ENCODE measurements at places on chromosomes 1 and 21.

- no peak for DNase-seq
Measured at GRCh38 chr1:40245686-40246085, 2.1 kb upstream of the TMCO2 start.

DNA sequence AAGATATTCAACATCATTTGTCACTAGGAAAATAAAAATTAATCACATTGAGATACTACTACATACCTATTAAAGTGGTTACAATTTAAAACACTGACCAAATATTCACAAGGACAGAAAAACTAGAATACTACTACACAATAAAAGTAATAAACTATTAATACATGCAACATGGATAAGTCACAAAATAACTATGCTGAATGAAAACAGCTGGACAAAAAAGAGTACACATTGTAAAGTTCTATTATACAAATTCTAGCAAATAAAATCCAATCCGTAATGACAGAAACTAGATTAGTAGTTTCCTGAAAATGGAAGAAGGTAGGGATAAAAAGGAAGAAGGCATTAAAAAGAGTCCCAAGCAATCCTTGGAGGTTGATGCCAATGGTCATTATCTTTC is 348.7 kb upstream of the PTBP2 start:
- no peak for DNase-seq

DNA sequence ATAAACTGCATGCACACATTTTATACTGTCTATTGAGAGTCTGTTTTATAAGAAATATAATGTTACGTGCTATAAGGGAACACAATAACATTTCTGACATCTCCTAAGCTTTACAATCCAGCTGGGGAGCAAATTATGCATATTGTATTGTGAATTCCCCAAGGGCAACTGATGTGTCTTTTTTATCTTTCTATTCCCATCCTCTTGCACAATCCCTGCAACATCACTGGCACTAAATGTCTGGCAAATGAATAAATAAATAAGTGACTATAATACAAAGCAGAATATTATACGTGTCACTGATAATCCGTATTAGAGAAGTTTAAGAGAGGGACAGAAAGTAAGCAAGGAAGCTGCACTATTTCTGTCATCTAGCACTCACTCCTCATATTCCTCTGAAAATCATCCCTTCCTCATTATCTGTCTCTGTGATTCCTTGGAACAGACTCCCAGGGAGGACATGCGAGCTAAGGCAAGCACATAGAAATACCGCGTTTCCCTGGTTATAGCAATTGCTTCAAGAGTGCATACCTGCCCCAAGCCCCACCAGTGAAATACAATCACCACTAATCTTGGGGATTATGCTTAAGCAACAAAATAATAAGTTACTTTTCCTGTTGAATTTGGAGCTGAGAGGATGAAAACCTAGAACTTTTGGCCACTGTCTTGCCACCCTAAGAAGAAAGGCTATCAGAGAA is 205.4 kb downstream of the SMYD3 start:
- no peak for DNase-seq

GRCh38 chr1:228346731-228347130 is 59.9 kb downstream of the TRIM11 start:
- no peak for DNase-seq

DNA sequence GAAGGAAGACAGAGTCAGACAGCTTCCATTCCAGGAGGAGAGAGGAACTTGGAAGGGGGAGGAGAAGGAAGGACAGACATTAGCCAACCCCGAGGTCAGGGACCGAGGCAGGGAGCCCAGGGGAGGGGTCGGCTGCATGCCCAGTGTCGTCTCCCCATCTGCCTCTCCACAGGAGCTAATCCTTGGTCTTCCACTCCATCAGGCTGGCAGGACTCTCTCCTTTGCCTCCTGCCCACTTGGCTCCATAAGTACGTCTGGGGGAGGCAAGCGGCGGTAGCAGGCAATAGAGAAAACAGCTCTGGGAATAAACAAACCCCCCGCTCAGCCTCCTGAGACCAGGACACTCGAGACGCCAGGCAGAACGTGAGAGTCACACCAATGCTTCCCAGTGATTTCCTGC is 71.3 kb downstream of the GRIK3 start:
- DNase-seq, result no peak

- DNase-seq, result no peak
Measured at GRCh38 chr1:235246022-235246948, 81.7 kb downstream of the ARID4B start.

DNA sequence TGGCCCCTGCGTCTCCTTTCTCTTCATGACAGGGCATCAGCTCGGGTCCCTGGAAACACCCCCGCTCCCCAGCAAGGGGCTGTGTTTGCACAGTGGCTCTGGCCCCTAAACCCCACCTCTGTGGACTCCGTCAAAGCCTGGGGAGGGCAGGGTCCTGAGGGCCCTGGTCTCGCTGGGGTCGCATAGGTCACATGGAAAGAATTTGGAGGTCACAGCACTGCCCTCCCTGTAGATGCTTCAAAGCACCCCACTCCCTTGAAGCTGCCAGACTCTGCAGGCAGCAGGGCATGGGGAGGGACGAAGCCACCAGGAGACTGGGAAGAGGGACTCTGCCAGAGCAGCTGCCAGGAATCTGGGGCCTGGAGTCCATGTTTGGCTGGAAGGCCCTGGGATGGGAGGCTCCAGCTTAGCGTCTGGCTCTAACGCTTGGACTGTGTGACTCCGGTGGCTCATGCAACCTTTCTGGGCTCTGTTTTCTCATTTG is 36.6 kb upstream of the ECE1 start:
- no peak for DNase-seq

DNA sequence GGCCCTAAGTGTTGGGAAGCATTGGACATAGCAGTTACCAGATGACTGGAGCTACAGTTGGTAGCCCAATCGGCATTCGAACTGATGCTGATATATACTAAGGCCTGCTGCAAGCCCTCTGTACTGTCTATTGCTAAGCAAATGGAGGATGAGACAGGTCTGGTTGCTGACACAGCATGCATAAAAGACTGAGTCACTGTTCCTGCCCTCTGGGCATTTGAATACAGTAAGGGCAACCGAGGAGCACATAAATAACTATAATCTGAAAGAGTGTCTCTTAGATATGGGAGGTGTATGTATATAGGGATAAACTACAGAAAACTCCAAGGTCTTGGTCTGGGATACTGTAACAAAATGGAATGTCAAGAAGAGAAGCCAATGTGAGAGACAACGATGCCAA is 16.8 kb upstream of the MARK1 start:
- DNase-seq, result no peak

DNA sequence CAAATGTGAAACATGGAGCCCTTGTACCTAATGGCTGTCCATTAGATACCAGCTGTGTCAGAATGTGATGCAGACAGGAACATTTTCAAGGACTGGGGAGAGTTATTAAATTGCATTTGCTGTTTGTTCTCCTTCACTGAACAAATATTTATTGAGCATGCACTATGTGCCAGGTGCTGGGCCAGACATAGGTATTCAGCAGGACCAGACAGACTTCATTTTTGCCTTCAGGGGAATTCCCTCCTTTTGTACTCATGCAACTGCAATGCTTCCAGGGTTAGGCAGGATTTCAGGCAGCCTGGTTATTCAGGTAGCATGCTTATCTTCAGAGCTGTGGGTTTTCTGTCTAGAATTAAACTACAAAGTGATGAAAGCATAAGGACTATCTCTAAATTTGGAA is 64.2 kb upstream of the SMYD2 start:
- DNase-seq, result no peak

DNA sequence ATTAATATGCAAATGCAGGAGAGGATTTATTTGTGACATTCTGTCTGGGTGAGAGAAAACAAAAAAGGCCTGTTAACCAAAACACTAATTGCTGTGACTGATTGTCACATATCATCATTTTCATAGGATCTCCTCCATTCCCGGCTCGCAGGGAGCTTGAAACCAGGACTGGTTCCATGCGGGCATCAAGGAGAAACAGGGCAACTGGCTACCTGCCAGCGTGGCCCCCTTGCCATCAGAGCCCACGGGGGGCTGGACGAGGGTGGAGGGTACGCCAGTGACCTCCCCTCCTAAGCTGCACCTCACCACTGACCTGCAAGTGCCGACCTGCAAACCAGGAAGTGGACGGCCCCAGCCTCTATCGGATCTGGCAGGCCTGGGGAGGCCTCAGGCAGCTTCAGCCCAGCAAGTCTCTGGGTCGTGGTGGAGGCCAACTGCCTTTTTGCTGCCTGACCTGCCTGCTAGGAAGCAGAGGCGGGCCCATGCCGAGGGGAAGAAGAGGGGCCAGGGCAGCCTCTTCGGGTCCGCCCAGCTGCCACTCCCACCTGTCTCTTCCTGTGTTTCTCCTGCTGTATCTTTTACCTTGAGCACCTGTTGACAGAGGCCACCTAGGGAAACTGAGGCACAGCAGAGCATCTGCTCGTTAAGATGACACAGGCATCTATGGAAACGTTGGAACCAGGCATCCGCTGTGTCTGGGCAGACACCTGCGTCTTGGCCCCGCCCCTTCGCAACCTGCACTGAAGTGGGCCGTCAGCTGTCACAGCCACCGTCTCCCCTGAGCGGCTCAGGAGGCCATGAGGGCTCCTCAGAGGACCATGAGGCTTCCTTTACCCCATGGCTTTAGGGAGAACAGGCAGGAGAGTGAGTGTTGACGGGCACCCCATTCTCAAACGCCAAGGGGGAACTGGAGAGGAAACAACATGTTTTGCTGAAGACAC is 74.8 kb downstream of the CASZ1 start:
- no peak for DNase-seq

- no peak for DNase-seq
Measured at GRCh38 chr1:3032371-3033039, 11.2 kb downstream of the ACTRT2 start.

DNA sequence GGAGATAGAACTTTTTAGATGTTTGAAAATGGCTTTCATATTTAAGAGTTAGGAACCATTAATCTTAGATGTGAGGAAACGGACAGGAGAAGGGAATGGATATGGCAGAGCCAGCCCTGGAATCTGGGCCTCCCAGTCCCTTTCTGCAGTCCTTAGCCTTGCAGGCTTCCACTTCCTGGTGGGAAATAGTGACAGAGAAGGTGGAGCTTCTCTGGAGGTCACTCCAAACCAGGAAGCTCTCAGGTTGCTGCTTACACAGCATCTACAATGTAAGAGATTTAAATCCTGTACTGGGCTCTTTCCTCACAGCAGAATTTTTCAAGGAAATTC is 2.5 kb downstream of the S100A11 start:
- no peak for DNase-seq

- DNase-seq, result peak; percentile 71
Measured at GRCh38 chr1:233294913-233295236, 650 bp downstream of the PCNX2 start.

DNA sequence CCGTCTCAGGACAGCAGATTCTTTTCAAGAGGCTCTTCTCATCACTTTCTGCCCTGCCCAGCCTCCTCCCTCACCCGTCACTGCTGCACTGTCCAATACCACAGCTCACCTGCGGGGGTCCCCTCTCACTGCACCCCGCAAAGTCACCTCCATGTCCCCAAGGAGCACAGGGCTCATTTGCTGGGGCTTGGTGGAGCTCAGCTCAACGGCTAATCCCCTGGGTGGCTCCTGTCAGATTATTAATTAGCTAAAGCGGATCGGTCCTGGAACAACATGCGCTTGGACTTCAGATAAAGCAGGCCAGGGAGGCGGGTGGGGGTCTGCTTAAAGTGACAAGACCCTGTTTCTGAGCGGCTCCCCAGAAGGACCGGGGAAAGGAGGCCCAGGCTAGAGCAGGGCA is 43.1 kb downstream of the CASZ1 start:
- no peak for DNase-seq

DNA sequence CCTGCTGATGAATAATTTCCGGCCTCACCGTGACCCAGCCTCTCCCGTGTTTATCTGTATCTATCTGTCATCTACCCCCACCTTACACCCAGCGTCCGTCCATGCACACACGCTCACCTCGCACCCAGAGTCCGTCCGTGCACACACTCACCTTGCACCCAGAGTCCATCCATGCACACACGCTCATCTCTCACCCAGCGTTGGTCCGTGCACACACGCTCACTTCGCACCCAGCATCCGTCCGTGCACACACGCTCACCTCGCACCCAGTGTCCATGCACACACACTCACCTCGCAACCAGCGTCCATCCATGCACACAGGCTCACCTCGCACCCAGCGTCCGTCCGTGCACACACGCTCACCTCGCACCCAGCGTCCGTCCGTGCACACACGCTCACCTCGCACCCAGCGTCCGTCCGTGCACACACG is 25.0 kb upstream of the COL18A1 start:
- DNase-seq, result no peak

- DNase-seq, result no peak
Measured at GRCh38 chr1:58310881-58311280, 235.6 kb downstream of the OMA1 start.

GRCh38 chr1:15189692-15190370 is 36.3 kb downstream of the TMEM51 start:
- no peak for DNase-seq

- DNase-seq, result no peak
Measured at GRCh38 chr1:206477110-206477509, 6.8 kb downstream of the IKBKE start.
